ENCODE measurements at places on chromosomes 4 and X.

GRCh38 chr4:7398788-7399439, 35.8 kb downstream of the PSAPL1 start:
- peak; percentile 15 for DNase-seq

DNA sequence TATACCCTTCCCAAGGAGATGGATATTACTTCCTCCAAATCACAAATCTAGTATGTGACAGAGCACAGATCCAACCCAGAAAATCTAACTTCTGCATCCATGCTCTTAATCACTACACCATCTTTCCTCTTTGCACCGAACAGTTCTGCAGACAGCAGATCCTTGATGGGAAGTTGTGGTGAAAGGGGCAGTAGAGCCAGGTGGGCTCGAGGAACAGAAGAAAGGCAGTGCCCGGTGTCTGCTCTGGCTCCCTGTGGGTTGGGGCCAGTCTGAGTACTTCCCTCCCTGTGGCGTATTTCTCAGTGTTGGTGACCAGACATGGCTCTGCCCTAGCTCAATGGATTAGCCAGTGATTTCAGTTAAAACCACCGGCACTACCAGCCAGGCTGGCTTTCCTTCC, 15.3 kb downstream of the HOPX start:
- DNase-seq: no peak

DNA sequence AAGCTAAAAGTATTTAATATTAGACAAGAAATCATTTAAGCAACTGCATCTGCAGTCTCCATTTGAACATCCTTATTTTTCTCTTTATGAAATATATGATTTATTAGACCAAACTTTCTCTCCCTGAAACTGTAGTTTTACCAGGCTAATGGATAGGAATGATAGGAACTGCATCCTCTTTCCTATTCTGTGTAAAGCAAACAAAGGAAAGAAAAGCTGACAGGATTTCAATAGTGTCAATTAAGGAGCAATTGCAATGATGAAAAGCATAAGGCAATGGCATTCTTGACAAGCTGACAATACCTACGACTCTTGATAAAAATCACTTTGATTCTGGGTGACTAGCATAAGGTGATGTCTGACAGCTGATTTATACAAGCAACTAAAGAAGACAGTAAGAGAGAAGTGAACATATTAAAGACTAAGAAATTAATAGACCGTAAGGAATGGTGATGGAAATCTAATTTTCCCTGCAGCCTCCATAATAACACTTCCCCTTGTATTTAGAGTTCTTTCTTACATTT, 502.5 kb downstream of the TECRL start:
- no peak for DNase-seq

DNA sequence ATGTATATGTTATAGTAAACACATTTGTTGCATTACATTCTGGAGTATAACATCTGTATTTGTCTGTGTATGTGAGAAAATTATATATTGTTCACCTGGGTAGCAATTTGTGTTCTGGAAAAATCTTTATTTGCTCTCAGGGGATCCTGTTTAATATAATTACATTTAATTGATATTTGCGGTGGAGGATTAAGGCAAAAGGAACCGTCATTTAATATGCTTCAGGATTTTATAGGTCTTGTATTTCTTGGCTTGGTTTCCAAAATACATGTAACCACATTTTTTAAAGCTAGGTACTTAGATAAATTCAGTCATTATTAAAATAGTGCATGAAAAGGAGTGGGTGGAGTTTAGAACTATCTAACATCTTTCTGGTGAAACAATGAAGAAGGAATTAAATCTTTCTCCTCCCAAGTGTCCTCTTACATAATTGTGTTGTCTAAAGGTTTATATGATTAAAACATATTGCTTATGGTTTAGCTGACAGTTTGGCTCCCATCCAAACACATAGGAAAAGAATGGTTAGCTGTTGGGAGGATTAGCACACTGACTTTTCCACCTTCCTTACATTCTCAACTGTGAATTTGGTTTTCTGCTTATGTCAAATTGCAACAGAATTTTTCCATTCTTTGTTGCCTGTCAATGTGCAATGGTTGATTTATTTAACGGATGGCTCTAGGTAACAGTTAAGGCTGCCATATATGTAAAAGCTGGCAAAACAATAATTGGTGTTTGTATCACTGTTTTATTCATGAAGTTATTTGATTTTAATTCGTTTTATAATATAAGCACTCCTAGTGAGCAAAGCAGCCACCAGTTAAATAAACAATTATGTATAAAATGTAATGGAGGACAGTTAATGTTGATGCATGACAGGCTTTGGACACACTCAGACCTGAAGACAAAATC, 250.8 kb upstream of the SFRP2 start:
- DNase-seq: no peak

GRCh38 chr4:162787120-162787519, 379.6 kb downstream of the NAF1 start:
- DNase-seq: no peak

DNA sequence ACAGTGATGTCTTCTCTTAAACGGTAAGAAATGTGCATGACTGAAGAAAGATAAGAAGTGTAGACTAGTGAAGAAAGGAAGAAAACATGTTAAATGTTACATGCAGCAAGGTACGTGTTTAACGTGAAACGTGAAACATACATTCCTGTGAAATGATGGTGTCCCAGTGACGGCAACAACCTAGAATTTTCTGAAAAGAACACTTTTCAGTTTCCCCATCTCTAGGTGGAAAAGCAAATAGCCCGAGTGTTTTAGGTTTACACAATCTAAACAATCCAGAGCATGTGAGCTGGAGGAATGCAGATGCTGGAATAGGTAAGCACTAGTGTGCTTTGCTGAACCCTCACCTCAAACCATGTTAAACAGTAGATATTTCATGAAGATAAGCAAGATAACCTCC, 60.7 kb downstream of the CLNK start:
- DNase-seq: no peak

DNA sequence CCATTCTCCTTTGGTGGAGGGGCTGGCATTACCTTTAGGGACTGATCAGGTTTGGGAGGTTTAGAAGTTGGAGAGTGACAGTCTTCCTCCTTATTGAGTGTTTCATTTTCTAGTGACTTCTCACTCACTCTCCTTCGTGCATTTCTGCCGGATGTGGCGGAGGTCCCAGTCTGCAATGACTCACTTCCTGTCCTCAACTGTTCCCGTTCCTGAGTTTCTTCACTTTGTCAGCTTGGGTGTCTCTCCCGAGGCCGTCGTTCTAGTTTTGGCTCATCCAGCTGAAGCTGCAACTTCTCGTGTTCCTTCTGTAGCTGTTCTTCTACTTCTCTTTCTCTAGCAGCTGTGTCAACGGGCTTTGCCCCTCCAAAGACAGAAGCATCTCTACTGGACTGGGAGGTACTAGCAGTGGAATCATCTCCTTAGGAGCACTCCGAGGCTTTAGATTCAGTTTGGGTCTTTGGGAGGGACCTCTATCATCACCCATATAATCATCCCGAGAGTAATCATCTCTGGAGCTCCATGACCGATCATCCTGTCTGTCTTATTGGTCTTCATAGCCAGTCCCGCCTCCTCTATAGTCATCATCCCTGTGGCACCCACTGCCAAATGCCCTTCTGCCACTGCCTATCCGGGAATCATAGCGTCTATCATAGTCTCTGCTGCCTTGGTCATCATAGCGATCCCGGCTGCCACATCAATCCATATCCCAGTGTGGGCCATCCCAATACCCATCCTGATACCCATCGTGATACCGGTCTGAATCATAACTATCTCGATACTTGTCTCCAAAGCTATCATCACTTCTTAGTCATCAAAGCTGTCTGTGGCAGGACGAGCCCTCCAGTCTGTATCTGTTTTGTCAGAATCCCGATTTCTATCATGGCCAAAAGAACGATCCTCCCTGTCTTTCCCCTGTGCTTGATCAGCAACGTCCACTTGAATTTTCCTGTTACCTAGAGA, 35.3 kb upstream of the VSIG4 start:
- DNase-seq: no peak

DNA sequence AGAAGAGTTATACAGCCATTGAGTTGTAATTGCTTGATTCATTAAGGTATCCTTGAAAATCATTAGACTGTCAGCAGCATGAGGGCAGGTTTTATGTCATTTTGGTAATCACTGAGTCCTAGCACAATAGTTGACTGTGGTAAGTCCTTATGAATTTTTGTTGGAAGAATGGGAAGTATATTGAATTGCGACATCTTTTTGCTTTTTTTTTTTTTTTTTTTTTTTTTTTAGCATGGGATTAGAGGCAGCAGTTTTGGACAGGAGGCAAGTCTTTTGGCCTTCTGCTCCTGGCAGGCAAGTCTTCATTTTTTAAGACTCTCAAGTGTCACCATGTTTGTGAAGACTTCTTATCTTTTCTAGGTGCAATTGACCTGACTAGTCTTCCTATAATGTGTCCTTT, 29.7 kb downstream of the PRRG1 start:
- DNase-seq: no peak

GRCh38 chr4:183751106-183751505, 92.0 kb downstream of the TRAPPC11 start:
- DNase-seq: no peak

GRCh38 chr4:154916068-154916467, 135.0 kb downstream of the RBM46 start:
- DNase-seq: peak; percentile 34

- DNase-seq: no peak
These were observed 497.4 kb upstream of the FAM47C start for GRCh38 chrX:36510736-36511135.

- DNase-seq: no peak
These were observed 46.5 kb upstream of the PGRMC1 start for GRCh38 chrX:119189595-119189994.

- no peak for DNase-seq
These were observed 772.0 kb downstream of the TRIML1 start for GRCh38 chr4:188911199-188911598.

GRCh38 chr4:182547435-182547834, 304.2 kb downstream of the TENM3 start:
- DNase-seq: no peak

- DNase-seq: no peak
These were observed 259.1 kb downstream of the C4orf33 start for GRCh38 chr4:129355031-129355430.

- DNase-seq: no peak
These were observed 80.8 kb downstream of the NPFFR2 start for GRCh38 chr4:72112514-72113156.

- no peak for DNase-seq
These were observed 128.6 kb downstream of the SLC39A8 start for GRCh38 chr4:102216666-102217065.

DNA sequence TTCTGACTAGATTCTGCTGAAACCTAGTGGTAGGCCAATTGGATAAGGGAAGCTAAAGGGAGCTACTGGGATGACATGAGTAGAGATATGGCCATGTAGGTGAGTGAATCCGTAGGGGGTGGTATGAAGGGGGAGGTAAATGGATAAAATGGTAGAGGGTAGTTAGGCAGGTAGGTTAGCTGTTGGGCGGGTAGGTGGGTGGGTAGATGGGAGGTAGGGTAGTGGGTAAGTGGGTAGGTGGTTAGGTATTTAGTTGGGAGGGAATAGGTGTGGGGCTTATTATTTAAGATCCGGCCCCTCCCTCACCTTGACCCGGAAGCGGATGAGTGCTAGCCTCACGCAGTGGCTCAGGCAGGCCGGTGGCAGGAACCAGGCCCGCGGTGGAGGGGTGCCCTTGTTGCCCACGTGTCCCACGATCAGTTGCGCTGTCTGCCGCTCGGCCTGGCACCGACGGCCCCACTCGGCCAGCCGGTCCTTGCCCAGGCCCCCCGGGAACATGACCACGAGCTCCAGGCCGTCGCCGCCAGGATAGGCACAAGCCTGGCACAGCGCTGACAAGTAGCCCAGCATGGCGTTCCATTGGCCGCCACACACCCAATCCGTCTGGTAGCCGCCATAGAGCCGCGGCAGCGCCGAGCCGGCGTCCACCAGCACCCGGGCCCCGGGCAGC, 725 bp downstream of the FAM120C start:
- DNase-seq: peak; percentile 61

DNA sequence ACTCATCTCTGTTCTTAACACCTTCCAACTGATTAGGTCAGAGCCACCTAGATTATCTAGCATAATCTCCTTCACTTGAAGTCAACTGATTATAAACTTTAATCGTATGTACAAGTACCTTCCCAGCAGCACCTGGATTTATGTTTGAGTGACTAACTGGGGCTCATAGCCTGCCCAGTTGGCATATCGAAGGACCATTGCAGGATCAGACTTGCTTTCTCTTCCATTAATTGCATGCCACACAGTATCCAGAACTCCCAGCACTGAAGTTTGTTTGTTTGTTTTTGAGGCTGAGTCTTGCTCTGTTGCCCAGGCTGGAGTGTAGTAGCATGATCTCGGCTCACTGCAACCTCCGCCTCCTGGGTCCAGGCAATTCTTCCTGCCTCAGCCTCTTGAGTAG, 27.9 kb downstream of the GRK4 start:
- no peak for DNase-seq

GRCh38 chrX:150693725-150694574, 754 bp downstream of the MTMR1 start:
- peak; percentile 93 for DNase-seq

DNA sequence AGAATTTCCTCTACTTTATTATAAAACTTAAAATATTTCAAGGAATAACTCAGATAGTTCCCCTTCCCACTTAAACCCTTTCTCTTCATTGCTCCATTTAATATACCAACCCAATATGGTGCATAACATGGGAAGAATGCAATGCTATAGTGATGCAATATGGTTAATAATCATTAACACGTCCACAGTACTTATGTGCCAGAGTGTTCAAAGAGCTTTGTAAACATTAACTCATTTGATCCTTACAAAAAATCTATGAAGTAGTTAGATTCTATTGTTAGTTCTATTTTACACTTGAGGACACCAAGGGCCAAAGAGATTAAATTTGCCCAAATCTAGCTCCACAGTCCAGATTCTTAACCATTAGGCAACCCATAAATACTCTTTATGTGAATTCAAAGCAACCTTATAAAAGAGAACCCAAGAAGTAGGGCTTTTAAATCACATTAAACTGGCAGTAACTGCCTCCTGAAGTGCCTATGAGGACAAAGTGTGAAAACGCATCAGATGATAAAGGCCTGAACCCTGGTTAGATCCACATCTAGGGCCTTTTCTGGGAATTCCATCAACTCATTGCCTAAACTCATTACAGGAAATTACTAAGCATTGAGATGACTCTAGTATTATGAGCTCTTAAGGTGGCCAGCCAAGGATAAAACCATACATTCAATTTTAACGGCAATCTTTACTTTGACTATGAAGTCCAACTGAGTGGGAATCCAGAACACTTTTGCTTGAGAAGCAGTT, 94.3 kb downstream of the AREG start:
- DNase-seq: no peak

DNA sequence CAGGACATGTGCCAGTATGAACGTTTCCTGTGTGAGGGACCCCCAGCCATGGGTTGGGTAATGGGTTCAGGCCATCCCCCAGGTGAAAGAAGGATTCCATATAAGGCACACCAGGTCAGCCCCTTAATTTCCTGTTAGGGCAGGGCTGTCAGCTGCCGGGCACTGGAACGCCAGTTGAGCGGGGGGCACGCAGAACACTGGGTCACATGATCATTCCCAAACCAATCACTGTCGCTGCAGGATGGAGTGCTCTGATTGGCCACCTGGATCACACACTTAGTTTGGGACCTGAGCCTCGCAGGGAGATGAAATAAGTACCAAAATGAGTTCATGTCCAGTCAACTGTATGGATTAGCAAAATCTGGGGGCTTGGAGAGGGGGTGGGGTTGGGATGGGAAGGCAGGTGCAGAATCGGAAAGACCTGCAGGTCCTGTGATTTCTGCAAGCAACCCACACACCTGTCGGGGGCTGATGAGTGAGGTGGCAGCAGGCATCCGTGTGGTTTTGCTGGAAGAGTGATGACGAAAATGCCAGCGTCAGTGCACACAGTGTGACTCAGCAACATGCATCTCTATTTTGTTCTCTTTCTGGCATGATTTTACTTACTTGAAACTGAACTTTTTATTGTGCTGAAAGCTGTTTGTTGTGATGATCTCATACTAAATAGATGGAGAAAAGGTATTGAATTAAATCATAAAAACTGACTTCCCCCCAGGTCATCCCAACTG, 32.2 kb downstream of the RNF212 start:
- peak; percentile 71 for DNase-seq

All from H7 (cell line).